Iris pigment epithelial cell (primary cell): ENCODE measurements at places on chromosomes 1 and 21.

GRCh38 chr21:18245464-18245967 is 883 bp downstream of the CHODL start:
- peak; percentile 2 for DNase-seq

GRCh38 chr21:36203603-36203889 is 46.9 kb downstream of the DOP1B start:
- peak; percentile 91 for DNase-seq

- DNase-seq = peak; percentile 81
Measured at GRCh38 chr1:119133987-119134386, 6.5 kb downstream of the WARS2 start.

DNA sequence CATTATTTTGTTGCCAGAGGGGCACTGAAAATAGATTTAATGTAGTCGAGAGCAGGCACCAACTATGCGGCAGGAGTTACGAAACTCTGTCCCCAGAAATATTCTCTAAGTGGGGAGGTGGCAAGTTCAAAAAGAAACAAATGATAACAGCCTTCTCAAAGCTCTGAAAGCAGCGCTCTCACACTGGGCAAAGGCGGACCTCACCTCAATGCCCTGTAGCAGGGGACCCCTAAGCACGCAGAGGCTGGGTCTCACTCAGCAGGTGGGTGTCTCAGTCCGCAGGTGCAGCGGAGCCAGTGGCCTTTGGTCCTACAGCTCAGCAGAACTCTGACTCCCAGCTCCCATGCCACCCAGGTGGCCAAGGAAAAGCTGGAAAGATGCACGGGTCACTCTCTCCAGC is 21.8 kb upstream of the TMPRSS2 start:
- no peak for DNase-seq

DNA sequence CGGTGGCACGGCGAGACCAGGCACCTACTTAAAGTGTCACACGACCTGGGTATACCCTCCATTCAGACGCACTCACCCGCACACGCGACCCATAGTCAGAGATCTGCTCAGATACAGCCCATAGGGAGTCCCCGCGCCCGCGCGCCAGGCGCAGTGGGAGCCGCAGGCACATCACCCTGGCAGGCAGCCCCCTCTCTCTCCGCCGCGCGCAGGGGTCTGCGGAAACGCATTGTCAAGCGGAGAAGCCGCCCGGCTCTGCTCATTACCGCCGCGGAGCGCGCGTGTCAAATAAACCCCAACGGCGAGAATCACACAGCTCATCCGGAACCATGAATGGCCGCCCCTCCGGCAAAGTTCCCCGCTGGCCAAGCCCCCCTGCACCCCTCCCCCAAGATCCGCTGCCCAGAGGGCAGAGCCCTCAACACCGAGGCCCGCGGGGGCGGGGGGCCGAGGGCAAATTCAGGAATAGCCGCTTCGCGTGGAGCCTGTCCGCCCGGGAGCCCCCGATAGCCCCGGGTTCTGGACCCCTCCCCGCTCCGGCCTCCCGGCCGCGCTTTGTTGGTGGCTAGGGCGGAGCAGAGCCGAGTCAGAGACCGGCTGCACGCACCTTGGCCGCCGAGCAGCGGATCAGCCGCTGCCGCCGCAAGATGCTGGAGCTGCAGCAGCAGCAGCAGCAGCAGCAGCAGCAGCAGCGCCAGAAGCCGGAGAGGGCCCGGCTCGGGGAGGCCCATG is 522 bp downstream of the LRP8 start:
- peak; percentile 50 for DNase-seq

DNA sequence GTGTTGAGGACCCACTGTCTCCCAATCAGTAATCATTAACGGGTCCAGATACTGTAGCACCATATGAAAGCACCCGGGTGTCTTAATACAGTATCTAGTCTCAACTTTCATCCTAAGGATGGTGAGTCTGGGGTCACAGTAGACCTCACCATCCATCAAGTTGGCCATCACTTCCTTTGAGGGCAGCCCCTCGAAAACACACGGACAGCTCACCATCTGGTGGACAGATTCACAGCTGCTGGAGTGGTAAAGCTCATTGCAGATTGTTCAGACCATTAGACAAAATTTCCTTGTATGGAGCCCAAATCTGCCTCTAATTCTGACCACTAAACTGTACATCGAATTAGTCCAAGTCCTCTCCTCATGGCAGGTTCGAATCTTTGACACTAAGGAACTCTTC is 123.1 kb downstream of the PGBD5 start:
- no peak for DNase-seq

- DNase-seq = no peak
Measured at GRCh38 chr1:111887385-111887784, 102.1 kb downstream of the KCND3 start.

GRCh38 chr1:97864615-97865014 is 56.2 kb downstream of the DPYD start:
- no peak for DNase-seq

- peak; percentile 36 for DNase-seq
Measured at GRCh38 chr1:25501235-25502058, 42.0 kb upstream of the LDLRAP1 start.

DNA sequence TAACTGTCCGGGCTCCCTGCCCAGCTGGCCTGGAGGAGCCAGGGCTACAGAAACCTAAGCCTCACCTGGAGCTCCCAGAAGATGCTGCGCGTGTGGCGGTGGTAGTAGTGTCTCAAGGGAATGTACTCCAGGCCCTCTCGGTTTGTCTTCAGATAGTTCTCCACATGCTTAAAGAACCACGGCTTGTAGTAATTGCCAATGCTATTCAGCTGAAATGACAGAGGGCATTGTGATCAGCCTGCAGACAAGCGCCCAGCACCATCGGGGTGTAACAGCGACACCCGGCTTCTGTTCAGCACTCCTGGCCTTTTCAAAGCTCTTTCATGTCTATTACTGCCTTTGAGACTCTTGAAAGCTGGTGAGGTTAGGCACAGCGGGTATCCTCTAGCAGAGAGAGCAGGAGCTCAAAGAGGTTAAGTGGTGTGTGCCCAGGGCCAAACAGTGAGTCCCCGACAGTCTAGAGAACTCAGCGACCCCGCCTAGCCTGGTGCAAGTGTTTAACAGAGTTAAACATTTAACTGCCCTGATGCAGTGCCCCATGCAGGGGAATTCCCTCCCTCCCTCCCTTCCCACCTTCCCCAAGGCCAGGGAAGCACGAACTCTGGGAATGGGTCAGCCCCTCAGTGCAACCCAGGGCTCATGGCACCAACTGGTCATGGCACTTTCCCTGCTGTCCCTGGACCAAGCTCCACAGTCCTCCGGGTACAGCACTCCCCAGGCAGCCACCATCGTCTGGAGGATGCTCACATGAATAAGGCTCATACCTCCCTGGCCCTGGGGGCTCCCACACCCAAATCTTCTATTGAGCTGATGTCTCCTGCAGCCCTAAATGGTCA is 21.5 kb downstream of the DHCR24 start:
- DNase-seq = no peak

DNA sequence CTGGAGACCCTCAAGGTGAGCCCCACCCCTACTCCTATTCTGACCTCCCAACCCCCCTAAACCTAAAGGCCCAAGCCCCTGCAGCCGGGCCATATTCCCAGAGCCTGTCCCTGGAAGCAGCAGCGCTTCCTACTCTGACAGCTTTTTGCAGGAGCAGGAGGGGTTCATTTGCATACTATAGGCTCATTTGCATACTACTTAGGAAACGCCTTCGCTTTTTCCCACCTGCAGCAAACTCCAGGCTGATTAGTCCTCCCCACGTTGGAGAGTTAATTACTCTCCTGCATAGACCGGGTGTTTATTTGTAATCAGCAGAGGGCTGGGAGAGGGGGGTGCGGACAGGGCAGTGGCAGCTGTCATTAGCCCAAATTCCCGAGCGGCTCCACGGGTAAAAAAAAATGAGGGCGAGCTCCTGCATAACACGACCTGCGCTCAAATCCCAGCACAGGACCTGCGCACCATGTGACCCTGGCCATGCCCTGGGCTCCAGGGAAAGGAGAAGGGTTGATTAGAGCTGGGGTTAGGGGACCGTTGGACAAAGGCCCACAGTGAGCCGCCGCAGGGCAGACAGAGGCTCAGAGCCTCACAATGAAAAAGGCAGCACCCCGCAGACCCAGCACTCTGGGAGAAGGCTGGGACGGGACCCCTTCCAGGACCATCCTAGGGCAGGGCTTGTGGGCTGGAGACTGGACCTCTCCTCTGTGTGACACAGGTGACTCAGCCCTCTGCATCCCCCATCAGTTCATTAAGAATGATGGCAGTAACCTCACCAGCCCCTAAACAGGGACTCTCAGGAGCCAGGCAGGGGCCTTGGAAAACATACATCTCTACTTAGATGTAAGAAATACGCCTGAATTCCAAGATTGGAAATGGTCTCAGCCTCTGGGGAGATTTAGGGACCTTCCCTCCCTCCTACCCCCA is 9.9 kb upstream of the C1QA start:
- DNase-seq = no peak

DNA sequence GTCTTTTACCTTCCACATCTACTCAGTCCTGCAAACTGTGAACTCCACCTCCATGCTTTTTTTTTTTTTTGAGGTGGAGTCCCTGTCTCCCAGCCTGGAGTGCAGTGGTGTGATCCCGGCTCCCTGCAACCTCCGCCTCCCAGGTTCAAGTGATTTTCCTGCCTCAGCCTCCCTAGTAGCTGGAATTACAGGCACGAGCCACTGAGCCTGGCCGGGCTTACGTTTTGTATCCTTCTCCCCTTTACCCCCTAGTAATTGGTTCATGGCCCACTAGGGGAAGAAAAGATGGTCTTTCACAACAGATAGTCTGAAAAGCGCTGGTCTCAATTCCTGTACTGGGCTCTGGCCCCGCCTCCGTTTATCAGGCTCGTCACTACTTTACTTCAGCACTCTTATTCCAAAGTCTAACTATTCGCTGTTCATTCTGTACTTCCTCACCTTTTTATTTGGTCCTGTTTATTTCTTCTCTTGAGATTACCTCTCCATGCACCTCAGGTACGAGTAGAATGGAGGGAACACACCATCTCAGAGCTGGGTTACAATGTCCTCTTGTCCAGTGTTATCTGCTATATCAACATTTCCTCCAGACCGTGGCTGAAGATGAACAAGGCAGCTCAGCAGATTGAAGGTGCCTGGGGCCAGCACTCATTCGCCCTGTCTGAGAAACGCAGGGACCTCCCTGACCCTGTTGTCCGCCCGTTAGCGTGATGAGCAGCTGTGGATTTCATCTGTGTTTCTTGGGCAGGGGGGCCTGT is 16.2 kb downstream of the CNST start:
- DNase-seq = no peak

- DNase-seq = no peak
Measured at GRCh38 chr1:53141487-53142055, 867 bp downstream of the SLC1A7 start.

GRCh38 chr21:35284199-35284598 is 235.1 kb upstream of the RUNX1 start:
- no peak for DNase-seq

GRCh38 chr1:108194051-108194450 is 6.1 kb downstream of the SLC25A24 start:
- no peak for DNase-seq

GRCh38 chr1:184595596-184595995 is 159.1 kb downstream of the EDEM3 start:
- peak; percentile 88 for DNase-seq

DNA sequence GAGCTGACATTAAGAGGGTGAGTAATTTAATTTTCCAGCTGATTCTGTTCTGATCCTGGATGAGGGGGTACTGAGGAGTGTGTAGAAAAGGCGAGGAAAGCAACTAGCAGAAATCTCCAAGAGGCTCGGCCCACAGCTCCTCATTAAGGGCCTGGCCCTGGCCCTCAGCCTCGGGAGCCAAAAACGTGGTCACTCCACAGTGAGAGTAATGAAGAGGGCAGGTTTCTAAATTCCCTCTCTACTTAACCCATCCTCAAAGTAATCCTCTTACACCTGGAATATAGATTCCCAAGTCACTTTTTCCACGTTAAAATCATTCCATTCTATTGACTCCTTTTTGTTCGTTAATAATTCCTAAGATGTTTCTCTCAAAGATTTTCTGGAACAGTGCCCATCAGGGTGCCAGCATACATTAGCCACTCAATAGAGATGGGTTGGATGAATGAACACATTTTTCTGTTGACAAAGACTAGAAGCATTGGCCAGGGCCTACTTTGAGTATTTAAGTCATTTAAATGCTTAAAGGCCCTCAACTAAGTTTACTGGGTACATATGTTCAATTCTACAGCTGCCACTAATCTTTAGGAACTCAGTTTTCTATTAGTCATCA is 1.1 kb upstream of the COL11A1 start:
- DNase-seq = peak; percentile 25

GRCh38 chr1:231338270-231339128 is at the start of gene SPRTN:
SPRTN (plus strand) TSS chr1:231338293; CDS start chr1:231338384, 91 bp downstream.
- DNase-seq = no peak

- no peak for DNase-seq
Measured at GRCh38 chr1:236023926-236024565, 40.8 kb downstream of the NID1 start.
